ENCODE measurements at places on chromosomes 12 and 14. TPM values are rescaled to one million over a fixed set of nuclear protein-coding genes. Genes with fewer than 3 reads are reported as not detected.

DNA sequence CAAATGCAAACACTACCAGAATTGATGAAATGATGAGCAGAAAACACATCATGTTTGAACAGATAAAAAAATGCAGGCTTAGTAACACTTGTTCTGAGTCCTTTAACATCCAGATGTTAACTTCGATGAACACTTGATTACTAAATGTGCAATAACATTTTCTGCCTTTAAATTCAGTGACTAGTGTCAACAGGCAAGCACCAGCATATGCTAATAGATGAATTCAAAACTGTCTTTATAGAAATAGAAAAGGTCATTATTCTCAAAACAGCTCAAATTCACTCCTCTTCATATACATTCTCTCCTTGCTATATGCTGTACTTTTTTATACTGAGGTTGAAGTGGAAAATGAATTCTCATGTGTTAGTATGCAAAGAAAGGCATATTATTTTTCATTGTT lies at the start of gene TAS2R19:
Gene TAS2R19, minus strand, starts transcription at position 101 of the 400 bp plus-strand sequence. Its CDS starts 49 bp downstream, at position 52.
- no peak for ATAC-seq

DNA sequence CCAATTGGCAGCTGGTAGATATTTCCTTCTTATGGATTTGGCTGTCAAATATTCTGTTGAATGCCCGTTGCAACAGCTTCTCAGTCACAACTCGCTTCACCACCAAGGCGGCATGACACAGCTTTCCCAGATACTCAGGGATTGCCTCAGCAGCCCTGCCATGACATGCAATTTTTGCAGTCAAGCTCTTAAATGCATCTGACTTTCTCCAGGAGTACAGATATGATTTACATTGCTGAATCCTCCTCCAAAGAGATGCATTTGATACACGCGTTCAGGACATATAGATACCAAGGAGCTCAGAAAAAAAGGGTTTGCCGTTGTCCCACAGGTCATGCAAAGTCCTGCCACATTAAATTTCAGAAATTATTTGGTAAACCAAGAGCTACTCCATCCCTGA lies 6.5 kb downstream of the KRT5 start:
- ATAC-seq: no peak

DNA sequence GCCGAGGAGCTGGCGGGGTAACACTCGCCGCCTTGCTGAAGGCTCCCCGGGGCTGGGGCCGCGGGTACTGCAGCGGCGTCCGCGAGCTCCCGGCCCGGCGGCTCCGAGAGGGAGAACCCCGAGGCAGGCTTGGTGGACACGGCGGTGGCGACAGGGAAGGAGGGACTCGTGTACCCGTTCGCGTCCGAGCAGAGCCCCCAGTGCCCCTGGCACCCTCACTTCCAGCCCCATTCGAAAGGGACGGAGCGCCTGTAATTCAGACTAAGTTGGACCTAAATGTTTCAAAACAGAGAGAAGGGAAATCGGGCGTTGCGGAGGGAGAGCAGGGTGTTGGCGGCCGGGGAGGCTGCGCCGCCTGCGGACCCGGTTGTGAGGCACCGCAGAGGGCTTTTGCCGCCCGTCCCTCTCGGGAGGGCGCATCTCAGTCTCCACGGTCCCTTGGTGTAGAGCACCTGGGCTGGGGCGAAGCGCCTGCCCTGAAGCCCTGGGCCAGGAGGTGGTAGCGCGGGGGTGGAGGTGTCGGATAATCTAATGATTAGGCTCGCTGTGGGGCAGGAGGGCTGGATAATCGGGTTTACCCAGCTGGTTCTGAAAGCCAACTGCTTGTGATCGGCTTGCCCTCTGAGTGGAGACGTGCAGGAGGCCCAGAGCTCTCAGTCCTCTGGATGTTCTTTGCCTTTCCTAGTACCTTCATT lies 771 bp downstream of the DAAM1 start:
- ATAC-seq: peak; percentile 9

DNA sequence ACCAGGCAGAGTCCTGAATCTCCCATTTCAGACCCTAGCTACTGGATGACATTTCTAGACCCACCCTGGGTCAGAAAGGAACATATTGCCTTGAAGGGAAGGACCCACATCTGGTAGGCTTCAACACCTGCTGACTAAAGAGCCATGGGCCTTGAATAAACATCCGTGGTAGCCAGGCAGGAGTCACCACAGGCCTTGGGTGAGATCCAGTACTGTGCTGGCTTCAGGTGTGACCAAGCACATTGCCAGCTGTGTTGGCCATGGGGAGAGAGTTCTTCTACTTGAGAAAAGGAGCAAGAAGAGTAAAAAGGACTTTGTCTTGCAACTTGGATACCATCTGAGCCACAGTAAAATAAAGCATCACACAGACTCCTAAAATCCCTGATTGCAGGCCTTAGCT lies 332.6 kb downstream of the SLC16A7 start:
- no peak for ATAC-seq

DNA sequence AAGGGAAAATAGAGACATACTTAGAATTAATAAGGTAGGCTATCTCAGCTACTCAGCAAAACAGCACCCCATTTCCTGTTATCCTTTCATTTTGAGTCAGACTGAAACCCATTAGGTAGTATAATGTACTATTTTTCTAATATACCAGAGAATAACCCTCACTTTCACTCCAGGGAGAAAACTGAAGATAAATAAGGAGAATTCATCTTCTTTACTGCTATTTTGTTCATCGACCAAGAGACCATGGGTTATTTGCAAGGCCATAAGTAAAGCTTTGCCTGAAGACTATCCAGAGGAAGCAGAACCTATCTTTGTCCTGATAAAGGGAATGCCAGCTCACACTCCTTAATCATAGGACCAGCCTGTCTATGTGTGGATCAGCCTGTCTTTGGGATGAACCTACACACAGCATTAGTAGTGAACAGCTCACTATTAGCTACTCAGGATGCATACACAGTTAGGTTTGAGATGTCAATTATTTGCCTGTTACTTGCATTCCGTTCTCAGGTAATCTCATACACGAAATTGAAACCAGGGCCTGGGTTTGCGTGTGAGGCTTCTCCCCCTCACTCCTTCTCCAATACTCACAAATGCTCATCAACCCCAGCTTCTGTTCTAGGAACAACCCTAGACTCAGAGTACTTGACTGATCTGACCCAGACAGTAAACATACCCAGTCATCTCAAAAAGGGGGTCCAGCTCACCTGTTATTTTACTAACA lies 124.4 kb downstream of the DAD1 start:
- ATAC-seq: no peak

DNA sequence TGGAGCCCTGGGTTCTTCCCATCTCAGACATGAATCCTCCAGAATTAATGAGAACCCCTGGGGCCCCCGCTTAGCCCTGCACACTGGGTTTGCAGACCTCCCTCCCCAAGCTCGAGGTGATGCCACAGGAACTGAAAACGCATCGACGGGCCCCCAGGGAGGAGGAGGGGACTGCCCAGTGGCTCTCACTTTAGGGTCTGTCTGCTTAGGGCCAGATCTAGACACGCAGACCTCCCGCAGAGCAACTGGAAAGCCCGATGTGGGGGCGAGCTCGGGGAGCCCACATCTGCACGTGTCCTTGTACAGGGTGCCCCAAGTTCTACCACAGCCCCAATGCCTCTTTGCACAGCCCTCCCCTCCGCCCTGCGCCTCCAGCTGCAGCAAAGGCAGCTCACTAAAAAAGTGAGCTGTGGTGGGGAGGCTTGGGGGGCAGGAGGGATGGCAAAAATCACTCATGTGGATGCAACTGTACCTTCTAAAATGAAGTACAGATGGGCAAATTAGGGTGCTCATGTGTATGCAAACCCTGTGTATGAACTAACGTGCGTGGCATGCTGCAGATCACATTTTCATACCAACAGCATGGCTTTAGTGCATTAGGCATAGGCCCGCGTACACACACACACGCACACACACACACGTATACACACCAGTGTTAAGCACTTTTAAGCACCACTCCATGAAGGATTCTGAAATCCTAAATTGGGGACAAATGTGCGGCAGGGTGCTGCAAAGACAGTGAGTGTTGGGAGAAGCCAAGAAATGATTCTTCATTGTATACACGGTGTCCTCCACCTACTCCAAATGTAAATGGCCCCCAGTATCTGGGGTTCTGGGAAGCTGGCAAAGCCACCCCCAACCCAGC lies 99.9 kb upstream of the MAP1LC3B2 start:
- ATAC-seq: no peak

DNA sequence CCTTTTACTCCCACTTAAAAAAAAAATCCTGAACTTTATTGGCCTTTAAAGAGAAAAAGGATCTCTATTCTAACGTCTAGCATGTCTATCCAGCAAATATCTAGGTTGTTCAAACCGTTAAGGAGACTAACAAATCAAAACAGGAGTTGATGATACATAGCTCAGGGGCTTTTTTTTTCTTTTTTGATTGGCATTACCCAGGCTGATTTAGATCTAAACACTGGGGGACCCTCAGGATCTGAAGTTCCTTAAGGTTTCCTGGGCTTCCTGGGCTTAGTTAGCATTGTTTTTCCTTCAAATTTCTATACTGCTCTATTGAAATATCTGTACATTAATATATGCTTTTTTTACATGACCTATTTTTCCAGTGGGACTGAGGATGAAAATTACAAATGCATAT lies 42.3 kb downstream of the EFCAB11 start:
- no peak for ATAC-seq

GRCh38 chr12:66279123-66279712 lies 23.1 kb upstream of the HELB start:
- peak; percentile 54 for ATAC-seq

GRCh38 chr14:99812096-99812750 lies 19.0 kb downstream of the EML1 start:
- ATAC-seq: no peak

GRCh38 chr14:68527329-68527851 lies 265.5 kb downstream of the ZFP36L1 start:
- ATAC-seq: no peak

The MYH6 gene
- total RNA-seq: 0.82 TPM

The KLHL42 gene
- 12.2 TPM for total RNA-seq

- ATAC-seq: no peak
Measured at GRCh38 chr14:31283153-31283552, 75.6 kb upstream of the HECTD1 start.

The TAS2R46 gene
- total RNA-seq: 3.1 TPM

- no peak for ATAC-seq
Measured at GRCh38 chr14:100223332-100224201, 15.4 kb upstream of the YY1 start.
